ENCODE measurements at places on chromosomes 12 and 14. TPM values are rescaled to one million over a fixed set of nuclear protein-coding genes. Genes with fewer than 3 reads are reported as not detected.

GRCh38 chr12:85244561-85244960, 35.5 kb upstream of the ALX1 start:
- no peaks in the 10 kb centered on the region for H3K36me3 ChIP-seq
- DNase-seq, result no peak
- no peak overlapping the region for H3K4me3 ChIP-seq
- no peaks in the 10 kb centered on the region for H3K4me1 ChIP-seq
- no peaks in the 10 kb centered on the region for H3K27me3 ChIP-seq
- no peak overlapping the region for H3K27ac ChIP-seq

DNA sequence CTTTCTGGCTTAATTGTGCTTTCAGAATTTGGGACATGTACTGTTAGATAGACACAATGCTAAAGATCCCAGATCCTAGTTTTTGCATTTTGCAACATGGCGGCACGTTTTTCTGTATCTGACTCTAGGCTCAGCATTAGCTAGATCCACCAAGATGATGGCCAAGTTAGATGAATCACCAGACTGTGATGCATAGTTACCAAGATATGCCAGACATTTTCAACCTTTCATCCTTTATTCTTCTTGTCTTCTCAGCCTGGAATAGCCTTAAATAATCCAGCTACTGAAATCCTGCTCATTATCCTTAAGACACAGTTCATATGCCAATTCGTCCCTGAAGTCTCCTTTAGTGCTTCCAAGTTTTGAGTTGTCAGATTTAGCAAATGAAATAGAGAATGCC, 144.9 kb upstream of the CRY1 start:
- H3K4me1 ChIP-seq, result no peaks in the 10 kb centered on the region
- no peaks in the 10 kb centered on the region for H3K36me3 ChIP-seq
- H3K4me3 ChIP-seq, result no peak overlapping the region
- no peak overlapping the region for H3K27ac ChIP-seq
- DNase-seq, result no peak

DNA sequence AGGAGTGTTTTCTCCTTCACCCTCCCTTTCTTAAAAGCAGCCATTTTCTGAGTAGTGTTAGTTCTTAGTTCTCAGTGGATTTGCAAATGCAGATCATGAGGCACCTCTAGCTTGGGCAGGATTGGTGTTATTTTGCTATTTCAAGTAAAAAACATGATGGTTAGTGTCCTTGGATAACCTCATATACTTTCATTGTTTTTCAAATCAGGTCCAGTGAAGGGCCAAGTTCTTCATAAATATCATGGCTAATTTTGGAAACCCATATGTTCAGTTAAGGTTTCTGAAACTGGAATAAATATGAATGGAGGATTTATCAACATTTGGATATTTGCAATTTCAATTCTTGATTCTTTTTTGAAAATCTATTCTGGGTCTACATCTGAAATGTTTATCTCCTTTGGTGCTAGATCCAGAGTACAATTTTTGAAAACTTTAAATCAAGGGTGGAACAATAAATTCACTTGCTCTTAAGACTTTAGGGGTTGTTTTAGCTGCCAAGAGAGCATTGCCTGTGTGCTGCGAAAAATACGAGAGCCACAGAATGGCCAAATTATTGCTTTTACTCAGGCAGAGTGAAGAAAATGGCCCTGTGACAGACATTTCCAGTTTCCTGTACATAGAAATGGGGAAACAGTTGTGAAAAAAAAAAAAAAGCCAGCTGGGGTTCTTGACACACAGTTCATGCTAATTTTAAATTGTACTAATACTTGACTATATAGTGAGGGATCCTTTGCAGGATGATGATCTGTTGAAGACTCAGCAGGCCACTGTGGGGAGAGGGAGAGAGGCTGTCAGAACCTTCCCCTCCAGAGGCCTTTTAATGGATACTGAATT, 104.6 kb downstream of the BICD1 start:
- no peaks in the 10 kb centered on the region for H3K27me3 ChIP-seq
- H3K4me1 ChIP-seq, result no peaks in the 10 kb centered on the region
- no peak for DNase-seq
- H3K27ac ChIP-seq, result no peak overlapping the region
- no peaks in the 10 kb centered on the region for H3K36me3 ChIP-seq

AGAP2 gene
- total RNA-seq, result 1.4 TPM

GRCh38 chr14:30874120-30874998, at the start of gene COCH:
TSS of gene COCH (plus strand) at chr14:30874559. CDS start at chr14:30874939, 380 bp downstream.
- peaks cover 20% of the 10 kb centered on the region for H3K4me1 ChIP-seq
- H3K36me3 ChIP-seq, result no peaks in the 10 kb centered on the region
- H3K27ac ChIP-seq, result no peak within 1 kb of the TSS
- peaks cover 23% of the 10 kb centered on the region for H3K27me3 ChIP-seq
- peak within 1 kb of the TSS; percentile 62 for H3K4me3 ChIP-seq
- DNase-seq, result no peak

GRCh38 chr12:99332936-99333591, 314.5 kb upstream of the GARIN6 start:
- H3K27ac ChIP-seq, result no peak overlapping the region
- DNase-seq, result no peak
- H3K36me3 ChIP-seq, result no peaks in the 10 kb centered on the region
- no peak overlapping the region for H3K4me3 ChIP-seq

DNA sequence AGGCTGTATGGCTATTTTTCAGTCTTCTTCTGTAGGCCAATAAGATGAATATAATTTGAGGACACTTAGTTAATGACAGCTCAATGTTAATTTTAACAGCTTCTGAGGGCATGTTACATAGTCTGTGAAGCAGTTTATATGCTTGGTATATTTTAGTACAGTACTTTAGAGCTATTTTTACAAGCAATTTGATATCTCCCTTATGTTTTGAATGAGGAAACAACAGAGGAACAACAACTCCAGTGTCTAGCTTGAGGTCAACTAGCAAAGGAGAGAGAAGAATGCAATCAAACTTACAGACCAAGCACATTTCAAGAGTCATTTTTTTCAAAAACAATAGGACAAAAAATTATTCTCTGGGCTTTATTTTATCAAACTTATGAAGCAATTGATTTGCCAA, 469.1 kb upstream of the DCN start:
- H3K4me1 ChIP-seq, result no peaks in the 10 kb centered on the region
- no peak for DNase-seq
- no peak overlapping the region for H3K27ac ChIP-seq
- no peaks in the 10 kb centered on the region for H3K27me3 ChIP-seq
- no peaks in the 10 kb centered on the region for H3K36me3 ChIP-seq
- no peak overlapping the region for H3K4me3 ChIP-seq

DNA sequence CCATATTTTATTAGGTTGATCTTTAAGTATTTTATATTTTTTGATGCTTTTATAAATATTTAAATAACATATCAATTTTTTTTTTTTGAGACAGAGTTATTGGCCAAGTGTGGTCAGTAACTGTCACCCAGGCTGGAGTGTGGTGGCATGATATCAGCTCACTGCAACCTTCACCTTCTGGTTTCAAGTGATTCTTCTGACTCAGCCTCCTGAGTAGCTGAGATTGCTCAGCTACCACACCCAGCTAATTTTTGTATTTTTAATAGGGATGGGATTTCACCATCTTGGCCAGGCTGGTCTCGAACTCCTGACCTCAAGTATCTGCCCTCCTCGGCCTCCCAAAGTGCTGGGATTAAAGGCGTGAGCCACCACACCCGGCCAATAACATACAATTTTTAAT, 71.1 kb downstream of the FUT8 start:
- peaks cover 18% of the 10 kb centered on the region for H3K4me1 ChIP-seq
- no peaks in the 10 kb centered on the region for H3K36me3 ChIP-seq

SRGAP1 gene
- total RNA-seq, result 8.0 TPM

DNA sequence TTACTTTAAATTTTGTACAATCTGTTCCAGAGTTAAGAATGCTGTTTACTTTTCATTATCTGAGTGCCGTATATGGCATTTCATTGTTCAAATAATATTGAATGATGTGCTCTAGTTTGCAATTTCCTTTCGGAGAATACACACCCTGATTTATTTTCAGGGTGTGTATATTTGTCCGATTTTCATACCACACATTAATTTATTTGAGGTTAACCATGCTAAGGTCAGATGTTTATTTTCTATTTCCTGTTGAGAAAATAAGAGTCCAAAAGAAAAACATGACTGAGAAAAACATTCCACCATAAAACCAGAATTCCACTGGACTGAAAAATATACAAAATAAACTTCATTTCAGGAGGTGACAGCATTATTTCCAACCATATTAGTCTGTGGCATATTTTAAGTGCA, 64.2 kb upstream of the OVCH1 start:
- H3K36me3 ChIP-seq, result peaks cover under 1% of the 10 kb centered on the region
- no peak for DNase-seq
- H3K4me3 ChIP-seq, result no peak overlapping the region
- H3K27me3 ChIP-seq, result no peaks in the 10 kb centered on the region
- H3K27ac ChIP-seq, result peak overlapping the region; percentile 67

DNA sequence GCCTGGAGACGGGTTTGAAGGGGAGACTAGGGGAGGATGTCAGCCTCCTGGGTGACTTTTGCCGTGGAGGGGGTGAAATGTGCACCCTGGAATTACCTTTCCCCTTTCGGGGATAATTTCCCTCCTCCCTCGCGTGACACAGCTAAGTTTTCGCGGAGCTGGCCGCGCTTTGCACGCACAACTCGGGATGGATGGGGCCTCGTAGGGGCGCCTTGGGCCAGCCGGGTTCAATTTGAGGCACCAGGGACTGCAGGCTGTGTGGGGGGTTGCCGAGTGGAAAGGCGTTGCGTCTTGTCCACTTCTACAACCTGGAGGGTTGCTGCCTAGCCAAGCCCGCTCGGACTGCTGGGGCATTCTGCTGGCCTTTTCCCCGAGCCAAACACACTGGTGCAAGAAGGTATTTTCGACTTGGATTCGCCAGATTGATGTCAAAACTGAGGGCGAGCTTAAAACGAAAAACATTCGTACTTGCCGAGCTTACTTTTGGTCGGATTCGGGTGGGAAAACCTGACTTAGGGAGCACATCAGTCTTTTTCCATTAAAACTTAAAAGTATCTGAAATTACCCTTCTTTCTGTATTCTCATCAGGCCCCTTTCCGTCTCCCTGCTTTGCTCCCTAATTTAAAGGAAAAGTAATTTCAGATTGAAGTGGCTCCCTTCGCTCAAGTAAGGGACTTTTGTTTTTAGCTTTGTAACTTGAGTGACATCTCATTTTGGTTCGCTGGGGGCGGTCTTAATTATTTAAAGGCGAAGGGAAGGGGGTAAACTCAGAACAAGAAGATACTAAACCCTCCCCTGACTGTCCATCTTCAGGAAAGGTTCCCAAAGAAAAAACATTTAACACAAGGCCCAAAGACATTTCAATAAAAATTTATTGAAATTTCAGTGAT, 14.3 kb downstream of the TBX3 start:
- no peaks in the 10 kb centered on the region for H3K36me3 ChIP-seq
- DNase-seq, result no peak
- H3K27ac ChIP-seq, result peak overlapping the region; percentile 38

DNA sequence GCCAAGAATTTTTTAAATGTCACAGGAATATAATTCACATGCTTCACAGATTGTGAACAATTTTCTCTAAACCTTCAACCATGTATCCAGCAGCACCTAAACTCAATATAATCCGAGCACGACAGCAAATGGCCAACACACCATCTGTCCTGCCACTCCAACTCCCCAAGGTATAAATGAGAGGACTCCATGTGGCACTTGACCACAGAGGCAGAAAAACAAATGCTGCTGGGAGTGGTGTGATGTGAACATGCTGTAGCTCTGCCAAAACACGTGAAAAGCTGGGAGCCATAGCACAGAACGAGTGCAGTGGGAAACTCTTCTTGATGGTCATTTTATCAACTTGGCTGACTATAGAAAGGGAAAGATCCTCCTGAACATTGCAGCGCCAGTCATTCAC, 70.9 kb downstream of the LLPH start:
- H3K4me3 ChIP-seq, result no peak overlapping the region
- no peak overlapping the region for H3K27ac ChIP-seq
- no peak for DNase-seq
- no peaks in the 10 kb centered on the region for H3K4me1 ChIP-seq

DNA sequence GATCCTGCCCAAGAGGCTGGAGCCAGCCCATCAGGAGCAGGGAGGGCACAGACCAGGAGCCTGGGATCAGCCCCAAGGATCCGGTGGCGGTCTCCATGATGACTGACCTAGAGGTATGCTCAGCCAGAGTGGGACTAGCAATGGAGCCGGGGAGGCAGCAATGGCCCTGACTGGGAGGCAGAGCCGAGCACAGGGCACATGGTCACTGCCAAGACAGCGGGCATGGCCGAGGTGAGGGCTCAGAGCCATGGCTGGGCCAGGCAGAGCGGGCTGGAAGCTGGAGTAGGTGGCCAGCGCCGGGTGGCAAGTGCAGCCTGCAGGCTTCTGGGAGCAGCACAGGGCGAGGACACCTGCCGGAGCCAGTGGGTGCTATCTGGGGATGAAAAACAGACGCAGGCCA, 259.3 kb downstream of the BCL11B start:
- H3K27me3 ChIP-seq, result no peaks in the 10 kb centered on the region
- H3K36me3 ChIP-seq, result no peaks in the 10 kb centered on the region
- H3K27ac ChIP-seq, result no peak overlapping the region
- no peak for DNase-seq
- H3K4me1 ChIP-seq, result no peaks in the 10 kb centered on the region

Measured in sigmoid colon (tissue), 7 donors.